Activated CD4-positive, alpha-beta T cell treated with anti-CD3 and anti-CD28 coated beads for 36 hours (primary cell): ENCODE measurements at places on chromosomes 7 and 10.

DNA sequence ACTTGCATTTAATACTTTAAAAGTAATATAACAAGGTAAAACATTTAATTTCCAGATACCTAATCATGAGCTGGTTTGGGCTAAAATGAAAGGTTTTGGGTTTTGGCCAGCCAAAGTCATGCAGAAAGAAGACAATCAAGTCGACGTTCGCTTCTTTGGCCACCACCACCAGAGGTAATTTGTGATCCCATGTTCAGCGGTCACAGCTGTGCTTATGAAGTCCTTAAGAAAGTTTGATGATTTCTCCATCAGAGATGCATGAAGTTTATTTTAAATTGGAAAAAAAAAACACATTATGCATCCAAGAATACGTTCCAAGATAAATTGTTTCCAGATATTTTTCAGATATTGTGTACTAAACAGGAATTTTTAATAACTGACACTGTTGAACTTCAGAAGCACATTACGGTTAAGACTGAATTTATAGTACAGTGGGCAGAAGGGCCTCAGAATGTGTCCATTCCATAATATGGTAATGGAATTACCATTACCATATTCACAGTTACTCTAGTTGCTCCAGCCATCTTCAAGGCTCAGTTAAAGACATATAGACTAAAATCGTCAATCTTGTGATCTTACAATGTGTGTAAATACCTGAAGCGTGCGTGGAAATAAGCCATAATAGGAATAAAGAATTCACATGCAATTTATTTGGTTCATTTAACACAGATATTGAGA, 106.8 kb downstream of the ZMYND11 start:
- no peak for DNase-seq

DNA sequence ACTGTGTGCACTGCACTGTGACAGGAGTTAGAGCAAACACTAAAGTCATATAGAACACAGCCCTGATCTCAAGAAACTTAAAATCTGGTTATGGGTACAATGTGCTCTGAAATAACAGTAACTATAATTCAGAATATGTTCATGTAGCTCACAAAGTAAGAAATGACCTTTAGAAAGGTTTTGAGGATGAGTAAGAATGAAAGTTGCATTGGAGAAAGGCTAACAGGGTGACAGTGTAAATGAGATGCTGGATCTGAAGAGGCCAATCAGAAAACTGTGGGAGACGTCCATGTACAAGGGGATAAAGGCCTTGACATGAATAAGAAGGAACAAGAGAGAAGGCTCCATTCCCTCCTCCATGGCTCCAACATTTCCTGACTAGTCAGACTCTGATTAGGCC, 124.7 kb downstream of the GRM3 start:
- DNase-seq = no peak

DNA sequence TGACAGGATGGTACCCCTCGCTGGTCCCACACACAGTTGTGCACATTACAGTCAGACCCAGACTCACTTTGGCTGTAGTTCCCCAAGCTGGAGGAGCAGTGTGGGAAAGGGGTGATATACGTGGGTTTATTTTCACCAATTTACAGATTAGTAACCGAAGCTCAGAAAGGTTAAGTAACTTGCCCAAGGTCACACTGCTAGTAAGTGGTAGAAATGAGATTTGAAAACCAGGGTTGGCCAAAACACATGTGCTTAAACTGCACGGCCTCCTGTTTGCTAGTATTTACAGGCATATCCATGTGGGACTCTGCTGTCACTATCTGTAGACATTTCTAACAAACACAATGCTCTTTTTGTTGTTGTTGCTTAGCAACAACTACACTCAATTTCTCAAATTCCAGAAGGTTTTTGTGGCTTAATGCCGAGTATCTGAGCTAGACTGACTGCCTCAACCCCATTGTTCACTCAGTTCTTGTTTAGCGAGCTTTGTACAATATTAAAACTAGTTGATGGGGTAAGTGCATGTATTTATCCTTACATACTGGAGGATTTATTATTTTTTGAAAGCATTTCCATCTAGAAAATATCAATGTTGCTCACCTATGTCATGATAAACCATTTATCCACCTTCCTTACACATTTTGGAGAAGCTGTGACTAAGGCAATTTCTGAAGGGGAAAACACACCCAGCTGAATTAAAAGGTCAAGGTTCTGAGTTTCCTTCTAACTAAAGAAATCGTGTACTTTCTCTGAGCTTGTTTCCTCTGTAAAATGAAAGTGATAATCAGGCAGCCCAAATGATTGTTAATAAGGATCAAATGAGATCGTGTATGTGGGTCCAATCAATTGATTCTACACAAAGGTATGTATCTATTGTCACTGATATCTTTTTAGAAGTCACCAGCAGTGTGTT, 5.3 kb upstream of the TMEM139 start:
- DNase-seq = no peak

DNA sequence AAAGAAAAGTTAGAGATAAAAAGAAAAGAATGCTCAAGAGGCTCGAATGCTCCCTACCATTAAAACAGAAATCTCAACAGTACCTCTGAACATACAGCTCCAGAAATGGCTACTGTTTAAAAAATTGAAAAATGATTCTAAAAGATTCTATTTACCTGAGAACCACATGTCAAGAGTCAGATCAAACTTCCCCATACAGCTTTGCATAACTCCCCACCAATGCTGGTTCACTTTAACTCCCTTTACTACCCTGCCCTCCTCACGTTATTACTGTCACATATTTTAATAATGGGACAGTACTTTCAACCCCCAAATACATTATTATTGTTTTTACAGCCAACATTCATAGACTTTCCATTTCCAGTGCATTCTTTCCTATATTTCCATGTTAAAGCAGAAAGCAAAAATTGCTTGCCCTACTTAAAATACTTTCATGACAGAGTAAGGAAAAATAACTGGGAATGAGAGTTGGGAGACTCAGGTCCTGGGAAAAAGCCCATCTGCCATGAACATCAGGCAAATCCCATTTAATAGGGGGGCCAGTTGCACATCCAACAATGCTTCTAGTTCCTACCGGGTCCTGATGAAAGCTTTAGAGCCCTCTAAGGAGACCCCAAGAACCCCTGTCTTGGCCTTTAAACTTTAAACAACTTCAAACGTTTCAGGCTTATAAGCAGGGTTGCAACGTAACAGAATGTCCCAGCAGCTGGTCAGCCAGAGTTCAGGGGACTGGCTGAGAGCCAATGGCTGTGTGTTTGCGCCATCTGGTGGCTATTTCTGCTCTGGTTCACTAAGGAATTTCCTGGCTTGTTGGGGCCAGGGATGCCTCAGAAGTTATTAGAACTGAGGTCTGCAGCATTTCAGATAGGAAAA, 247.4 kb downstream of the ELMO1 start:
- DNase-seq = peak; percentile 73

GRCh38 chr7:50363327-50364060, 59.0 kb downstream of the IKZF1 start:
- DNase-seq = no peak

GRCh38 chr7:1851721-1852516, 181.8 kb downstream of the ELFN1 start:
- DNase-seq = peak; percentile 2

- DNase-seq = no peak
Observed at GRCh38 chr10:82438277-82438676, 563.3 kb downstream of the NRG3 start.

- DNase-seq = no peak
Observed at GRCh38 chr10:85045046-85045445, 716.7 kb downstream of the CCSER2 start.

DNA sequence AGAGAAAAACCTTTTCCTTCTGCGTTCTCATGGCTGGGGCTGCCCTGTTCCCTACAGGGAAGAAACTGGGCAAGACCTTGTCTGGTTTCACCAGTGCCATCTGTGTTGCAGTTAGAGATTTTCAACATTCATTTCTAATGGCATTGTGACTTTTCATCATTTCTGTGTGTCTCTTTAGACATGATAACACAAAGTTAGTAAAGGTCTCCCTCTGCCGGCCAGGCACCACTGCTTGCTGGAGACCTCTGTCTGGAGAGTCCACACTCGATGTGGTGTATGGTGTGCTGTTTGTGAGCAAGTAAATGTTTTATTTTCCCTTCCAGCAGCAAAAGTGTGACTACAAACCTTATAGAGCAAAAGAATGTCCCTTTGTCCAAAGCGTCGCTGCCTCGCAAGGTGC, 213.5 kb downstream of the PAXIP1 start:
- DNase-seq = no peak

- DNase-seq = no peak
Observed at GRCh38 chr7:101848208-101848951, 31.0 kb downstream of the CUX1 start.

- no peak for DNase-seq
Observed at GRCh38 chr10:49375611-49376010, 20.3 kb downstream of the DRGX start.

GRCh38 chr7:158394936-158395335, 192.7 kb downstream of the PTPRN2 start:
- peak; percentile 67 for DNase-seq

- DNase-seq = no peak
Observed at GRCh38 chr10:64486149-64486548, 964.9 kb downstream of the REEP3 start.

- no peak for DNase-seq
Observed at GRCh38 chr10:61125560-61126170, 181.7 kb upstream of the RHOBTB1 start.

- no peak for DNase-seq
Observed at GRCh38 chr10:47357131-47357582, 9.0 kb downstream of the RBP3 start.

DNA sequence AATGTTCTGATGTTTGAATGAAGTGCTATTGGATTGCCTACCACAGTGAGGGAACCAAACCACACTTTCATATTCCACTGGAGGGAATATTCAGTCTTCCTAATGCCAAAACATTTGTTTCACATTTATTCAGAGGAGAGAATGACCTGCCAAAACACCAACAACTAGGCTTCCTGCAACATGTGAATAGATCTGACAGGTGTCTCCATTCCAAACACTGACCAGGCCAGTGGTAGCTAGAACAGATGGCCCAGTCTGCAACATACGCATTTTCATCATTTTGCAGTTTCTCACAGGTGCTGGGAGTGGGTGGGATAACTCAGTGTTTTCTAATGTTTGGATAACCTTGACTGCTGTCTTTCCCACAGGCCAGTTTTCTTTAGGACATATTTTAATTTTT, 110.0 kb downstream of the RELN start:
- no peak for DNase-seq

DNA sequence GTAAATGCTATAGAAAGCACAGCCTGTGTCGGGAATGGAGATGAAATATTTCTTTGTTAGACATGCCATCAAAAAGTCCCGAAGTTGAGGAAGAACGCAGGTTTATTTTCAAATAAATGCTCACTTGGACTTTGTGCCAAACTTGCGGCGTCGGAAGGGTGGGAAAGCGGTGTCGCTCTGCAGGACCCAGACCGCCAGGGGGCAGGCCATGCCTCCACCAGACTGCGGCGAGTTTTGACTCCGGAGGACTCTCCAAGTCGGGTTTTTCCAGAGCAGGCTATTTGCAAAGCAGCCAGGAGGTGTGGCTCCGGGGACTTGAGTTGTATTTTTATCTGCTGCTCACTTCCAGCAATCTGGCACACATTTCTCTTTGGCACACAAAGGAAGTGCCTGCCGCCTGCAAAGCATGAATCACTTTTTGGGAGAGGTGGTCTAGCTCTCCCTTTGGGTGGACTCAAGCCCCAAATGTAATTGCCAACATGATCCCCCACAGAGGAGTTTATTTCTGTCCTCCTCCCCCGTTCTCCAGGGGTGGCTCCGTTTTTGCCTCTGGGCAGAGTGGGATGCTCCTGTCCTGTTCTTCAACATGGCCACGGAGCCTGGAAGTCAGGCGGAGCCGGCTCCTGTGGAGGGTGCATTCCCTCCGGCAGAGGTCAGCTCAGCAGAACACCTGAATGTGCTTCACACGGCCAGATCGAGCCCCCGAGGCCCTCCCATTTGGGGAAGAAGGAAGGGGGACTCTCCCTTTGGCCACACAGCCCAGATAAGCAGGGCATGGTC, 82.3 kb upstream of the GPR26 start:
- peak; percentile 73 for DNase-seq

DNA sequence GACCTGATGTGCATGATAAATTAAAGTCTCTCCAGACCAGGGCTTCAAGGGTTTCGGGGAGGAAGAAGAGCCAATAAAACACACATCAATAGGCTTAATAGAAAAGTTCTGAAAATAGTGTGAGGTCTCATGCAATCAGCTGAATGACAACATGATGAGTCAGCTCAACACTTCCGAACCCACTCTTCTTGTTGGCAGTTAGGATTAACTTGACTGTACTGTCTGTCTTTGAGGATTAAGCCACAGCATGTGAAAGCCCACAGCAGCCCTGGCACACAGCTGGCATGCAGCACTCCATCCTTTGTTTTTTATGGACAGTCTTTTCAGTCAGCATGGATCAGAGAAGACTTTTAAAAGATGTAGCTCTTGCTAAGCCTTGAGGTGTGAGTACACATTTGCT, 526.9 kb upstream of the VSTM2A start:
- no peak for DNase-seq

GRCh38 chr7:66204822-66205740, at the start of gene TPST1:
TPST1 (plus strand) TSS chr7:66205334; CDS start chr7:66240426, 35,092 bp downstream.
- DNase-seq = peak; percentile 88

DNA sequence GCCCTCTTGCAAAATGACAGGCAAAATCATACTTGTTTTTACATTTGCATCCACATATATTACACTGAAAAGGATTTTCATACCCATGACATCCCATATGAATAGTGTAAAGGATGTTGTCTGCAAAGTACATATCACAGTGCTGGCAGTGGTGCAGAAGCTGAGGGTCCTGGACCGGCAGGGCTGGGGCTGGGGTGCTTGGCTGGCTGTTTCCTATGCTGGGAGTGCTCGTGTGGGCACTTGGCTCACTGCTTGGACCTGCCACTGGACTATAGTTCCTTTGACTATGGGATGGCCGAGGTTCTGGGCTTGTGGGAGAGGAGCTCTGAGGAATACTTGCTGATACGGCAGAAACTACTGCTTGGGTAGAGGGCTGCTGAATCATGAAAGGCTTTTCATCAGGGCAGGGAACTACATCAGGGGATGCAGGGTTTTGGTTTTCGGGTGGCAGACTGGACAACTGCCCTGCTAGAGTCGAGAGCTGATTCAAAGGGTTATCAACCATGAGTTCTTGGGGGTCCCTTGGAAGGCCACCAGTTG, 13.7 kb downstream of the PSTK start:
- no peak for DNase-seq
